ENCODE measurements at places on chromosomes 16 and 17.

- peak; percentile 58 for DNase-seq
Measured at GRCh38 chr17:66415366-66416206, 113.2 kb downstream of the PRKCA start.

DNA sequence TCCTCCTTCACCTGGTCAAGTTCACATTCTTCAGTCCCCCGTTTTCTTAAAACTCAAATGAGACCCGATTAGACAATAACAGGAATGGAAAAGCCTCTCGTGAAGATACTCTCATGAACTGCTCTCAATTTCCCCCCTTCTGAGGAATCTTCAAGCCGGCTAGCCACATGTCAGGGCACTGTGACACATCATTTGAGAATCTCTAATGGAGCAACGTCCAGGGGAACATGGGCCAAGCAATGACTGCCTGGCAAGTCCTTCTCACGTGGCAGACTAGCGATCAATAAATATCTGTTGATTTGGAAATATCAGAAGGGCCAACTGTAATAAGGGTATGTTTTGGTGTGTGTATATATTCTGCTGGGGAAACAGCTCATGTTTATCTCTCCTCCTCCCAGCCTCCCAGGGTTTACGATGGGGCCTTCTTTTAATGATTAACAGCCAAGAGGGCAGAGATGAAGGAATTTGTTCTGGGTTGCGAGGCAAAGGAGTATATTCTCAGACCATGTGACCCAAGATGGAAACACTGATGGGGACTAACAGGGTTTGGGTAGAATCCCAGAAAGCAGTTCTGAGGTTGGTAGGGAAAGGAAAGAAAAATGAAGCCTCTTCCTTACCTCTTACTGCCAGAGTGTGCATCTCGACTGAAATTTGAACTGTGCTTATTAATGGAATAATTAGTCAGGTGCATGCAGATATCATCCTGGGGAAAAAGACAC lies 21.4 kb downstream of the TTLL6 start:
- no peak for DNase-seq

GRCh38 chr17:81727324-81728031 lies 15.4 kb downstream of the SLC25A10 start:
- peak; percentile 82 for DNase-seq

DNA sequence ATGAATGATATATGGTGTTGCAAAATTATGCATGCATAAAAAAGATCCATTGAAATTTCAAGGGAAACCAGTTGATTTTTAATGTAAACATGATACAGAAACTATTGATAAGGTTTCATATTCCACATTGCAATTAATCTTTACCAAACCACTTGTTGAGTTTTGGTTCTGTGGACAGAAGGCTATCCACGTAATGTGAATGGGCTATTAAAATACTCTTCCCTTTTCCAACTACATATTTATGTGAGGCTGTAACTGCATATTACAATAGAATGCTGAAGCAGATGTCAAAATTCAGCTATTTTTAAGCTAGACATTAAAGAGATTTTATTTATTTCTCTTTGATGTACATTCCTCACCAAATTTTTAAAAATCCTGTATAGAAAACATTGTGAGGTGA lies 33.7 kb upstream of the VPS4A start:
- DNase-seq = no peak

- DNase-seq = no peak
Measured at GRCh38 chr17:30520882-30521281, 43.7 kb downstream of the GOSR1 start.

DNA sequence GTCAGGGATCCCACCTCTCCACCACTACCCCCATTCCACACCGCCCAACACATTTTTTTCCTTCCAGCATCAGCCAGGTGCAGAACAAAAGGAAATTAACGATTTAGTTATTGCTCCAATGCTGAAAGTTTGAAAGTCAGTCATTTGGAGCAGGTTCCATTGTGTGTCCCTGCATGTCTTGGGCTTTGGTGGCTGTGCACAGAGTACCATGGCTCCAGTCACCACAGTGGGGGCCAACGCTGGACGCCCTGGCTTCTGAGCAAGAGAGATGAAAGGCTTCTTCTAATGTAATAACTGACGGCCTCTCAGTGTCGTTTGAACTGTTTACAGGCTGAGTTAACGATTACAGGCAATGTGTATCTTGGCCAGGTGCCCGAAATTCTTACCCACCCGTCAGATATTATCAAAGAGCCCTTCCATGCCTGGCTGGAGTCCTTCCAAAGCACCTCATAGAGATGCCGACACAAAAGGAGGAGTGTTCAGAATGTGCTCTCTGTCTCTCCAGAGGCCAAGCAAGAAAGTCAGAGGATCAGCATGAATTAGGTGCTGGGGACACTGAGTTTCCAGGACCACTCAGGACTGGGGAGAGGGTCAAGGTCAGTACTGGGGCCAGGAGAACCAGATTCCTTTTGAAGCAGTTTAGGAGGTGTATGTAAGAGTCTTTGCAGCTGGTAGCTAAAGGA lies 25.9 kb downstream of the RNF43 start:
- DNase-seq = peak; percentile 98

Measured in NCI-H69 (cell line).